ENCODE measurements at places on chromosomes 2 and 18.
A peak's percentile ranks its signal among the peaks of the same experiment; 100 is the strongest.

- no peak for DNase-seq
Observed at GRCh38 chr2:2886922-2887321, 490.7 kb downstream of the EIPR1 start.

DNA sequence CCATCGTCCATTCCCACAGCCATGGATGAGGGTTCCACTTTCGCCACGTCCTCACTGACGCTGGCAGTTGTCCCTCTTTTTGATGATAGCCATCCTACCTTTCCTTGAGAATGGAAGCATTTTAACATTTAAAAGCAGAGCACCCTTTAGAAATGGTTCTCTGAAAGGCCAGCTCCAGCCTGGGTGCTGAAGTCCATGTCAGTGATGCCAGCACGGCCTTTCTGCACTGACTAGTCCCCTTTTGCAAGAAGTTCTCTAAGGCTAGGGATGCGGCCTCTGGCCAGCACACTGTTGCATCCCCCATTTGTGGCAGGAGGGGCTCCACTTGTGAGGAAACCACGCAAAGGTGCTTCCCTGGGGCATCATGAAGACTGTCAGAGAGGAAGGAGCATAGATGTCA lies 203.5 kb downstream of the MGAT5 start:
- DNase-seq, result no peak

DNA sequence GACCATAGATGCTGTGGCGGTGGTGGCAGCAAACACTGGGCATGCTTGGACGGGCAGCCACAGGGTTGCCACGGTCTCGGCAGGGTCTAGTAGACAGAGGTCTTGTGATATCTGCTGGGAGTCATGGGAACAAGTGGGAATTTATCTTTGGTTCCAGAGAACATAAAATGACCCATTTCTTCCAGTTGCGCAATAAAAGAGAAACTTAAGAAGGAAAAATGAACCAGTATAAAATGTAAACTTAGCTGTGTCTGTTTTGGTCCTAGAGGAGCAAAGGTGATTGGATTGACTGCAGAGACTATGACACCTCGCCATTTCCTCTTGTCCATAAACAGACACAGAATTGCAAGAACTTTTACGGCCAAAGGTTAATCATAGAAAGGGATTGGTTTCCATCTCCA lies 132.6 kb upstream of the RBBP8 start:
- DNase-seq, result no peak

- DNase-seq, result no peak
Observed at GRCh38 chr2:59490192-59490591, 1063.3 kb downstream of the BCL11A start.

- DNase-seq, result no peak
Observed at GRCh38 chr18:62741584-62741983, 26.2 kb downstream of the PHLPP1 start.

DNA sequence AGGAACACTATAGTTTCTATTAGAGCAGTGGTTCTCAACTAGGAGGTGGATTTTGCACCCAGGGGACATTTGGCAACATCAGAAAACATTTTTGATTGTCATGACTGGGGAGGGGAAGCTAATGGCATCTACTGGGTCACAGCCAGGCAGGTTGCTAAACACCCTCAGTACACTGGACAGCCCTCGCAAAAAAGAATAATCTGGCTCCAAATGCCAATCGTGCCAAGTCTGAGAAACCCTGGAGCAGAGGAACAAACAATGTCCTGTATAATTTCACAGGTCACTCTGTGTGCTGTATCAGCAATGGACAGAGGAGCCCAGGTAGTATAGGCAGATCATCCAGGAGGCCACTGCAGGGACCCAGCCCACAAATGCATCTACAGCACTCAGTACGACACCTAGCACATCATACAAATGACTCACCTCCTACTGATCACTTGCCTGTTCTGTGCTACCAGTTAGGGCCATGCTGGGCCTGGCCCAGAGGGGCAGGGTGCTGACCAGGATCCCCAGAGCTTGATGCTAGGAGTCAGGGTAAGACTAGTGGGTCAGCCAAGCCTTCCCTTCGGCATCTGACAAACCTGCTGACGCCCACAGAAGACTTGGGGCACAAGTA lies 37.6 kb downstream of the SFXN5 start:
- no peak for DNase-seq

GRCh38 chr2:130911996-130912395 lies 75.3 kb downstream of the ARHGEF4 start:
- no peak for DNase-seq

DNA sequence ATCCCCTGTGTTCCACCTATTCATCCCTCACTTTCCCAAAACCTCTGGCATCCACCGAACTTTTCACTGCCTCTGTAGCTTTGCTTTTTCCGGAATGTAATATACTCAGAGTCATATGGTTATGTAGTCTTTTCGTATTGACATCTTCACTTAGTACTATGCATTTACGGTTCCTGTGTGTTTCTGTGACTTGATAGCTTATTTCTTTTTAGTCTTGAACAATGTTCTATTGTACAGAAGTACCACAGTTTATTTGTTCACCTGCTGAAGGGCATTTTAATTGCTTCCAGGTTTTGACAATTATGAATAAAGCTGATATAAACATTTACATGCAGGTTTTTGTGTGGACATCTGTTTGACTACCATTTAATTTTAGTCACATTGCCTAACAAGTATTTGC lies 154.7 kb upstream of the DOK6 start:
- no peak for DNase-seq

- DNase-seq, result no peak
Observed at GRCh38 chr2:176692533-176692932, 423.3 kb downstream of the MTX2 start.

GRCh38 chr2:229642371-229642770 lies 72.0 kb downstream of the DNER start:
- no peak for DNase-seq

- DNase-seq, result no peak
Observed at GRCh38 chr2:28842042-28842441, 28.1 kb downstream of the TRMT61B start.

GRCh38 chr18:57753063-57753462 lies 50.1 kb downstream of the ATP8B1 start:
- no peak for DNase-seq

GRCh38 chr18:63907664-63908063 lies at the start of gene SERPINB10:
TSS of gene SERPINB10 (plus strand) at chr18:63907958. CDS start at chr18:63915511, 7,553 bp downstream.
- no peak for DNase-seq

GRCh38 chr2:9950521-9951271 lies 797 bp upstream of the GRHL1 start:
- peak; percentile 65 for DNase-seq

DNA sequence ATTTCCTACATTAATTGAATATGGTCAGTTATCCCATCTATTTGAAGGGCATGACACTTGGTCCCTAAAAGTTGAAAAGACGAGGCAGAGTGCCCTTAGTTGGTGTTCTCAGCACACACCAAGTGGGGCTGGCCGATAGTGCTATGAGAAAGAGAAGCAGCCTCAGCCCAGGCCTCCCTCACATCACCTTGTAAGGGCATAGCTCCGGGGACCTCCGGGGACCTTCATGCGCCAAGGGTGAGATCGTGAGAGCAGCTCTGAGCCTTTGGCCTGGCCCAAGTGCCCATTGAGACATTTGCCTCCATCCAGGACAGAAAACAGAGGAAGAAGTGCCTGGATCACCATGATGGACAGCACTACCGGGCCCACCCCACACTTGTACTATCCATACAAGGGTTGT lies 244.3 kb upstream of the COPS8 start:
- no peak for DNase-seq

GRCh38 chr18:9751371-9752031 lies 43.4 kb downstream of the RAB31 start:
- no peak for DNase-seq

DNA sequence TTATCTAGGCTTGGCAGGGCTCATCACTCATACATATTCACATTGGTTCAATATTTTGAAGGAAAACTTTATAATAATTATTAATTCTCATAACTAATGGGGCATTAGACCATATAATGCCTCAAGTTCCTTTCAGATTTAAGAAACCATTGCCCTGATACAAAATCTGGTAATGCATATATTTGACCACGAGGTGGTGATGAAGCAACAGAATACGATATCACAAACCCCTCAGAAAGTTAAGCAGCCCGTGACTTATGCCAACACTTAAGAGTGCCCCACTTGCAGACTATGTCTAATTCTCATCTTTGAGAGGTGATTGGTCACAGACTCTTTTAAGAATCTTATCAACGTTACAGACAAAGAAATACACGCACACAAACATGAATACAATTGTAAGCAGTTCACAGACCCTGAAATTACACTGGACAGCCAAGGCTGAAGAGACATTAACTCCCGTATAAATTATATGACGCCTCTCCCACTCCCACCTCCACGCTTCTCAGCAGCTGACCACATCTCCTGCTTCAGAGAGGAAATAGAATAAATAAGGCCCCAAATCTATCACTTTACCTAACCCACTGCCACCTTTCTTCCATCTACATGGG lies 20.7 kb upstream of the DNAH6 start:
- DNase-seq, result peak; percentile 82

GRCh38 chr18:34871435-34871834 lies 161.3 kb downstream of the DTNA start:
- DNase-seq, result no peak

- no peak for DNase-seq
Observed at GRCh38 chr2:139585101-139585500, 804.9 kb upstream of the NXPH2 start.

- DNase-seq, result no peak
Observed at GRCh38 chr2:135942936-135943688, 42.3 kb downstream of the DARS1 start.
